ENCODE measurements at places on chromosomes 11 and 22.

DNA sequence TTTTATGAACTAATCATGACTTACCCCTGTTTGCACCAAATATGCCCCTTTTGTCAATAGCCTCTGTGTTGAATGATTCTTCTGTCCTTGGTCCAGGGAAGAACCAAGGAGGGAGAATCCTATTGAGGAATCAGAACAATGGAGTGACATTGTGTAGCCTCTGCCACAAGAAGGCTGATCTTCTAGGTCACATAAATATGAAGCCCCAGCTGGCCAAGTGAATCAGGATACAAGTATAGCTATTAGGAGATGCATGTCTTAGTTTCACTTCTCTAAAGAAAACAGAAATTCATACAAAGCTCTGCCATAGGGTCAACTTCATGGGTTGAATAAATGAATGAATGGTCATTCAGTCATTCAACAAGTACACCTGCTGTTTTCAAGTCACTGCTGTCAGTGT, 118.2 kb upstream of the BLID start:
- DNase-seq, result no peak

GRCh38 chr11:94577841-94578240, 10.7 kb downstream of the PIWIL4 start:
- no peak for DNase-seq

- DNase-seq, result no peak
These were observed 24.4 kb upstream of the IZUMO1R start for GRCh38 chr11:94279996-94280395.

- DNase-seq, result no peak
These were observed 23.6 kb downstream of the SLC5A12 start for GRCh38 chr11:26698224-26698623.

GRCh38 chr11:46560300-46560991, 33.4 kb downstream of the AMBRA1 start:
- DNase-seq, result no peak

GRCh38 chr11:97883086-97883485, 1137.7 kb upstream of the CNTN5 start:
- no peak for DNase-seq

DNA sequence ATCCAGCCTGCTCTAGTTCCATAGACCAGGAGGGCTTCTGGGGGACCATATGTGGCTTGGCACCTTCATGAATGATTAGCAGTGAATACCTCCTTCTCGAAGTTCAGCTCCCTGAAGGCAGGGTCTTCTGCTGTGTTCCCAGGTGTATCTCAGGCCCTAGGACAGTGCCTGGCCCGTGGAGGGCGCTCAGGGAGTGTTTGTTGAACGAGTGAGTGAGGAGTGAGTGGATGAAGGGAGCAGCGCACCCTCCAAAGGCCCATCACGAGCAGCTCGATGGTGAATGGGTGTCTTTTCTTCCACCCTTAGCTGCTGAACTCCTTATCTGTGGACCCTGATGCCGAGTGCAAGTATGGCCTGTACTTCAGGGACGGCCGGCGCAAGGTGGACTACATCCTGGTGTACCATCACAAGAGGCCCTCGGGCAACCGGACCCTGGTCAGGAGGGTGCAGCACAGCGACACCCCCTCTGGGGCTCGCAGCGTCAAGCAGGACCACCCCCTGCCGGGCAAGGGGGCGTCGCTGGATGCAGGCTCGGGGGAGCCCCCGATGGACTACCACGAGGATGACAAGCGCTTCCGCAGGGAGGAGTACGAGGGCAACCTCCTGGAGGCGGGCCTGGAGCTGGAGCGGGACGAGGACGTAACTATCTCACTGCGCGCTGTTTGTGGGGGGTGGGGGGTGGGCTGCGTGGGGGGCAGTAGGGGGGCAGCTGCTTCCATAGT, 9.5 kb downstream of the ANO1 start:
- DNase-seq, result no peak

GRCh38 chr11:134341805-134342571, 10.2 kb downstream of the GLB1L2 start:
- no peak for DNase-seq
